ENCODE measurements at places on chromosomes 12 and 14.

- no peak for DNase-seq
Observed at GRCh38 chr14:103317976-103318580, 16.0 kb upstream of the EIF5 start.

- no peak for DNase-seq
Observed at GRCh38 chr12:6469092-6469491, 1.4 kb downstream of the VAMP1 start.

GRCh38 chr12:11545484-11546330, 103.8 kb upstream of the ETV6 start:
- DNase-seq, result no peak

DNA sequence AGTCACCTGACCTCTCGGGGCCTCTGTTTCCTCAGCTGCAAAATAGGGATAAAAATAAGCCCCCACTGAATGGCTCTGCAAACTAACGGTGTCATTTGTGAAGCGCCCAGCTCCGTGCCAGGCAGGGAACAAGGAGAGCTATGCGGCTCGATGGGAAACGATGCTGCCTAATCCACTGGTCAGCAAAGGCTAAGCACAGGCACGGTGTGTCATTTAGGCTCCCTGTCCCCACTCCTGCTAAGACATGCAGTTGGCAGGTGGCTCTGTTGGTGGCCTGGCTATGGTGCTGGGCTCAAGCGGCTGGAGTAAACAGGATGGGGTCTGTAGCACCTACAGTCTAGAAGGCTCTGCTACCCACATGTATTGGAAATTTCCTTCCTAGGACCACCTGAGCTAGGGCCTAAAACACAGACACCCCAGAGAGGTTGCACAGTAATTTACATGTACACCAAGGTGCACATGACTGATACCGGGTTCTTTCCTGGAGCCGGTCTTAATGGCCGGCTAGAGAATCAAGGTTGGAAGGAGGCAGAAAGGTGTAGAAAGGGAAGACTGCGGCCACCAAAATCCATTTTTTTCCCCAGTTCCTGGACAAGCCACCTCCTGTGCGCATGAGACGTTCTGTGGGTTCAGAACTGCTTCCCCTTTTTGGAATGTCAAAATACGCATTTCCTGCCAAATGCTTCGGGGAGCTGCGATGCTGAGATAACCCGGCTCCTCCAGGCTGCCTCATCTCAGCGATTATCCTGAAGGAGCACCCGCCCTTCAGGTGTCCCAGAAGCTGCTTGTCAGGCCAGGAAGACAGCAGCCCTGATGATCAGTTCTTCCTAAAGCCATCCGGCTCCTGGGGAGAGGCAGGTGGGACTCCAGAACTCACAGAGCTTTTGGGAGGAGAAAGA, 1.0 kb downstream of the CACNA2D4 start:
- no peak for DNase-seq

GRCh38 chr12:108328420-108328819, 10.7 kb downstream of the CMKLR1 start:
- DNase-seq, result no peak

- no peak for DNase-seq
Observed at GRCh38 chr12:59575826-59576225, 20.0 kb upstream of the SLC16A7 start.

- DNase-seq, result no peak
Observed at GRCh38 chr14:72366619-72367018, 434.4 kb downstream of the RGS6 start.

DNA sequence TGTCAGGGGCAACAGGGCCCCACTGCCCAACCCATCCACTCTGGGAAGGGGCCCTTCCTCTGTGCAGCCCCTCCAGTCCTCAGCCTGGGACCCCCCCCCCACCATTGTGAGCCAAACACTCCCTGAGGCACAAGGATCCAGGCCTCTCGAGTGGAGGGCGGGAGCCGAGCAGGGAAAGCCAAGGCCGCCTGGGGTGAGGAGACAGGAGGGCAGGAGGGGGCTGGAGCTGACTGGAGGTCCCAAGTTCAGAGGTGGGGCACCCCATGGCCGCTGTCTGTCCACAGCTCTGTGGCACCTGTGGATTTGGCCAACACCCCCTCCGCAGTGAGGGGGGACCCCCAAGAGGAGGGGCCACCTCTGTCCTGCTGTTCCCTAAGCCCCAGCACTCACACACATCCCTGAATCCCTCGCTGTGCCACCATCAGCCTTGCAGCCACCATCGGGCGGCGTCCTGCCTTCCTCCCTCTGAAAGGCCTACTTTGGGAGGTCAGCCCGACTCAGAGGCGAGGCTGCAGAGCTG, 25.4 kb upstream of the C14orf180 start:
- no peak for DNase-seq

- DNase-seq, result peak; percentile 19
Observed at GRCh38 chr12:114636723-114637480, 47.1 kb downstream of the TBX3 start.

DNA sequence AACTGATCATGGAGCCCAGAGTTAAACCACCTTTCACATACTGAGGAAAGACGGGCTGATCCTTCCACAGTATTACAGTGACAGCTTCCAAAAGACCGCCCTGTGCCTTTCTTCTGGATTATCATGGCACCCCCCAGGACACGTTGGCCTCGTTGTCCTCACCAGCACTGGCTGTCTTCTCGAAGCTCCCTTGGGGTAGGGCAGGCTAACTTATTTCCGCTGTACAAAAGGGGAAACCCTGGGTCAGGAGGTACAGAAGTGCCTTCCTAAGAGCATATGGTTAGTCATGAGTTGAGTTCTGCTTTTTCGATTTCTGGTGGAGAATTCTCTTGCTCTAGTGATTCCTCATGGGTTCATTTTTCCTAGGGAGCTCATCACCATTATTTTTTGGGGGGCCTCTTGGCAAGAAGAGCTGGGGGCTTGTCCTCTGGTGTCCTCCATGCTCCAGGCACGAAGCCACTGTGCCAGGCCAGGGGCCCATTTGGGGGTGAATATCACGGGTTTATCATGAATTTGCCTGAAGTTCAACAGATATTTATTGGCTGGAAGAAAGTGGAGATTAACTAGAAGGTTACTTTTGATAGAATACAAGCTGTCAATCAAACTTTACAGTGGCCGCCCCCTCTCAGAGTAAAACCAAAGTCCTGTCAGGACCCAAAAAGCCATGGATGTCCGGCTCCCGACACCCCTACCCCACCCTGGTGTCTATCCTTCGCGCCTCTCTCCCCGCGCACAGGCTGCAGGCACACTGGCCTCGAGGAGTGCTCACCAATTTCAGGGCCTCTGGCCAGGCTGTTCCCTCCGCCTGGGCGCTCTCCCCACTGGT, 8.8 kb upstream of the TRAF3 start:
- DNase-seq, result no peak

Measured in astrocyte of the spinal cord (primary cell).